Stimulated activated CD4-positive, alpha-beta T cell treated with anti-CD3 and anti-CD28 coated beads, Interleukin-2, amount 100 ng/mL, for 48 hours (primary cell): ENCODE measurements at places on chromosomes 5 and 9.

DNA sequence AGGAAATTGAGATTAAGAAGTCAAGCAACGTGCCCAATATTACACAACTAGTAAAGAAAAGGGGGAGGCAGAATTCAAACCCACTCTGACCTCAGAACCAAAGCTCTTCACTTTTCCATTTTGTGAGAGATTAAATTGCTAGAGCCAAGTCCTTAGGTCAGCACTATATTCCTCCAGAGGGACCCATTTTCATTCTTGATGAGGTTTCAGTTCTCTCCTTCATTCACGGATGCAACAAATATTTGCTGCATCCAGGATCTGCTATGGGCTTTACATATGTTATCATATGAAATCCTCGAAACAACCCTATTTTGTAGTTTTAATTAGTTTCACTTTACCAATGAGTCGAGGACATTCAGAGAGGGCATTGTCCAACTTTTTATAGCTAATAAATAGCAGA, 239.2 kb downstream of the EFNA5 start:
- no peak for DNase-seq

- DNase-seq = no peak
Observed at GRCh38 chr5:178123094-178123965, 7.5 kb upstream of the RMND5B start.

GRCh38 chr5:109805472-109805871, 115.7 kb downstream of the MAN2A1 start:
- DNase-seq = no peak

GRCh38 chr5:90947667-90948066, 389.1 kb downstream of the ADGRV1 start:
- no peak for DNase-seq

DNA sequence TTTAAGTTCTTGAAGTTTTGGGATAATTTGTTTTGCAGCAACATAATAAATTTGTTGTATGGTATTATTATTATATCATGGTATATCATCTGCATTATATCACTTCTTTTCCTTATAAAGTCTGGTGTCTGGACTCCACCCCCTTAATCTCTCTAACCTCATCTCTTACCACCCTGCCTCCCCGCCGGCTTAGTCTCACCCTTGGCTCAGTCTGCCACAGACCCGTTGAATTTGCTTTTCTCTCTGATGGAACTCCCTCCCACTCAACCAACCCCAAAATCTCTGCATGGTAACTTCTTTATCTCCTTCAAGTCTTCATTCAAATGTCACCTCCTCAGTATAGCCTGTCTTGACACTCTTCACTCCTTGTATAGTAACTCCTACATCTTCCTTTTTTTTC, 29.6 kb upstream of the MATR3 start:
- no peak for DNase-seq

DNA sequence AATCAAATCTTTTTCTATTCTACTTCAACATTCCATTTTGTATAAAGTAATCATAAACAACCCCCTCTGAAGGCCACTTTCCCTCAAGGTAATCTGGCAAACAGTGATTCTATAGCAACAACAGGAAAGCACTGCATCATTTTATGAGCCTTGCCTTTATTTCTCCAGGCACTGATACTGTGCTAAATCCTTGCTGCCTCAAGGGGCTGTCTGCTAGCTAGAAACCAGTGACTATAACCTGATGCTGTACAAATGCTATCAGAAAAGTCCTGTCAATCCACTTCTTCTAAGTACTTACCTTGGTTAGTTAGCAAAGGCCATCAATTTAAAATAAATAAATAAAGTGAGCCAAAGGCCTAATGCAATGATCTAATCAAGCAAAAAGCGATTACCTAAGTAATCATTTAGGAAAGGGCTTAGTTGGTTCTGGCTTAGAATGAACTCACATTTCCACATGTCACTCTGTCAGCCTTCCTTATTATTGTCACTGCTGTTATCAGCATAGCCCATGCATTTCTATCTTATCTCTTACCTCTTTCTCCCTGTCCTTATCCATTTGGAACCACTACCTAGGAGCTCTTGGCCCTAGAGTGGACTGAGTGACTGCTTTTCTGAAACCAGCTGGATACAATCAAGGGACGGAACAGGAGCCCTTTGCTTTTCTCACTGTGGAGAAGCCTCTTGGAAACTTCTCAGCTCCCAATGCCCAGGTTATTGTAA, 246.1 kb upstream of the MEF2C start:
- DNase-seq = no peak

- no peak for DNase-seq
Observed at GRCh38 chr5:66647146-66647856, 51.1 kb downstream of the MAST4 start.

DNA sequence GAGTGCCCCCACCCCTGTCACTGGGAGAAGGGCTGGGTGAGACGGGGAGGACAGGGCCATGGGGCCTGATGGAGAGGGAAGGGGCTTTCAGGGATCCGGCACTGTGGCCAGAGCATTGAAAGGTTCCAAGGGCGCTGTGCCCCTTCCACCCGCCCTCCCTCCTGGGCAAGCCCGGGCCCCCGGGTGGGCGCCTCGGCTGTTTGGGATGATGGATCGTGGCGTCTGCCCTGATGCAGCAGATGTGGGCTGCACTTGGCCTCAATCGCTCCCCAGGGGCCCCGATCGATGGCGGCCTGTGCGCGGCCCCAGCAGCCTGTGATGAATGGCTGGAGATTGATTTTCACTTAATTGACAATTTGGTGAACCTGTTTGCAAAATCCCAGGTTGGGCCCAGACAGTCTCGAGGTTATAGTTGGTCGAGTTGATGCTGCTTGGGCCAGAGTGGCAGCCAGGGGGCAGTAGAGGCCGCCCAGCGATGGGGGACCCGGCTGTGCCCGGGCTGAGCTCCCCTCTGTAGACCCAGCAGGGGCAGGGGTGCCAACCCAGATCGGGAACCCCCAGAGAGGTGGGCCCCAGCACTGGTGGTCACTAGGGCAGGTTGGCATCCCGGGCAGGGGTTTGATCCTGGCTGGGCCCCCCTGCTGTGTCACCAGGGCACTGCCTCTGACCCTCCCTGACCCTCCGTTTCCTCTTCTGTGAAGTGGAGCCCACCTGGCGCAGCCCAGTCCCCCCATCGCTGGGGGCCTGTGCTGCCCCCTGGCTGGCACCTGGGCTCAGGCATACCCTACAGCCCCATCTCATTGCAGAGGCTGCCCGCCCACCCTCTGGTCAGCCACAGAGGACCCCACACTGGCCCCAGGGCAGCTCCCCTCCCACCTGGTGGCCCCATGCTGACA, 34.7 kb downstream of the LHX3 start:
- DNase-seq = peak; percentile 59
